ENCODE measurements at places on chromosomes 12 and 14.
A peak's percentile ranks its signal among the peaks of the same experiment; 100 is the strongest.

DNA sequence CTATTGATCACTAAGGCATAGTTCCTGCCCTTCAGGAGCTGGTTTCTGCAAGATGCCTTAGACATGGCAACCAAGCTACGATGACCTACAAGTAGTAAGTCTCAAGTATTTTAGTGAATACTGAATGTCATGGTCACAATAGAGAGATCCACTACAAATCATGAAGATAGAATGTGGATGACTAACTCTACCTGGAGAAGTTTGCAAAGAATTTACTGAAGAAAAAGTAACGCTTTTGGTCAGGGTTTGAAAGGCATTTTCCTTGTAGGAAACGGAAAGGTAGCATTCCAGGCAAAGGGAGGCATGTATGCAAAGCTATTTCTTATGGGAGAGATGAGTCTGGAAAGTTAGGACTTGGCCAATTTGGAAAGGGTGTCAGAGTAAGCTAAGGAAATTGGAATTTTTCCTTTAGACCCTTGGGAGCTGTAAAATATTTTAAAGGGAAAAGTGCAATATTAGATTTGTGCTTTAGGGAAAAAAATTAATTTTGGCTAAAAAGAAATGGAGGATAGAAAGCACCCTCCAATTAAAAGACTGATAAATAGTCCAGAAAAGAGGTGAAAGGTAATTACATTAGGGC, 377.5 kb downstream of the EGLN3 start:
- DNase-seq: no peak

- DNase-seq: no peak
Measured at GRCh38 chr12:64950711-64951298, 126.4 kb downstream of the TBC1D30 start.

- no peak for DNase-seq
Measured at GRCh38 chr12:120674097-120674636, 12.8 kb upstream of the MLEC start.

GRCh38 chr12:102374190-102374589, 106.2 kb downstream of the IGF1 start:
- no peak for DNase-seq

- no peak for DNase-seq
Measured at GRCh38 chr12:46554460-46554859, 181.9 kb upstream of the SLC38A2 start.

DNA sequence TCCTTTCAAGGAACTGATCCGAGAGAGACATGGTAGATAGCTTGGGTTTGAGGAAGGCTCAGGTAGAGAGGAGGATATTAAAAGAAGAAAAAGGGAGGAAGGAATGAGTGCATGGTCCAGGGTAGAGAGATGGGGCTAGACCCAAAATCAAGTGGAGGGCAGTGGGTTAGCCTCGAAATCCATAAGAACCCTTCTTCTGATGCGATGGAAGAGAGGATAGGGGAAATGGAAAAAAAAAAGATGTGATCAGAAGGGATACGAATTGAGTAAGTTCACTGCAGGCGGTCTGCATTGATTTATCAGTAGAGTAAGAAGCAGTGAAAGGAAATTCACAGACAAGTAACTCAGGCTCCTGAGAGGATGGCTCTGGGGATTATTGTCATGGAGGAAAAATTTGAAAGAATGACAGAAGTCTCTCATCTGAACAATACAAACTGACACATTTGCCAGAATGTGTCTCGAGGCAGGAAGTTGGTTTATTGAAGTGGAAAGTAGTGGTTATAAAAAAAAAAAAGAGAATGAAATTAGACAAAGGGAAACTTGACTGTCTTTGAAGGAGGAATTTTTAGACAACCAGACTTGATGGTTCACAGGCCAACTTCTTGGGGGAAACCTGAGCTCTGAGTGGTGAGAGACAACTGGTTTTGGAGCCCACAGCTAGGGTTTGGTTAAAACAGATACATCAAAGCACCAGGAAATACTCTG, 10.2 kb downstream of the PPFIBP1 start:
- no peak for DNase-seq

DNA sequence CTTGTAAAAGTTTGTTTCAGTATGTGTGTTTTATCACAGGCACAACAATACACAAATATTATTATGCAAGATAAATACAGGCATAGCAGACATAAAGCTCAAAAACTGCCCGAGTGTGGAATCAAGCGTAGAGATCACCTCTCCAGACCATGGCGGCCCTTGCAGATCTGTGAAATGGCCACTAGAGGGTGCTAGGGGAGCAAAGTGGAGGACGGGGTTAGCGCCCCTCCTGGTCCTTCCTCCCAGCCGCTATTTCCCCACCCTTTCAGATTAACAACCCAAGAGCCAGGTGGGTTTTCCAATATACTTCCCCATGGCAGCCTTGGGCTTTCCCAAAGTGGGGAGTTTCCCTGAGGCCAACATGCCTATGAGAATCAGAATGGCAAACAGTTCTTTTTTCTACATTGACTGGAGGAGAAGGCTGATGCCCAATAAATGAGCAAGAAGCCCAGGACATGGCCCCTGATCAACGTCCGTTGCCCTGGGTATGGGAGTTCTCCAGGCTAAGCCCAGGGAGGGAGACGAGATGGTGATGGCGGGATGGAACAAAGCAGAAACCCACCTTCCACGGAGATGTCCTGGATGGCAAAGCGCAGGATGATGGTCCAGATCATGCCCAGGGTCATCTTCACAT, 67.4 kb downstream of the ACTN1 start:
- DNase-seq: peak; percentile 34

DNA sequence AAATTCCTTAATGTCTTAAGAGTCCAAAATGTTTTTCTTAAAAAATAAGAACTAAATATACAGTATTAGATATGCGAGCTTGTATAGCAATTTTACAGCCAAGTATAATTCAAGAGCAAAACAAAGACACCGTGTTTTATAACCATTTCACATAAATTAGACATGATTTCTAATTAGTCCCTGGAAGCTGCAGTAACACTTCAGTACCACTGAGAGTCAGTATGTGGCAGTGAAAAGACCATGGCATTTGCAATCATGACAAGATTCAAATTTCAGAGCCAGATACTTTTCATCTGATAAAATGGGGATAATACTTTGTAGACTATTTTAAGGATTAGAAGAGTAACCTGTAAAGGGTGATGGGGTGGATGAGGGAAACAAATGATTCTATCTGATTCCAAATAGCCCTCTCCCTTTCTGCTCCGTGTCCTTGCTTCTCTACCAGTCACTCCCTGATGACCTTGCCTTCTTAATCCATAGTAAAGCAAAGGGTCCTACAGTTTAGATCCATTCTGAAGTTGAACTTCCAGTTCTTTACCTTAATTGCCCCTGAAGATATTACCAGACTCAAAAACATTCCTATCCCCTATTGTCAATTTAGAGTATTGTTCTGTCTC, 145.4 kb upstream of the ABCD2 start:
- peak; percentile 21 for DNase-seq

DNA sequence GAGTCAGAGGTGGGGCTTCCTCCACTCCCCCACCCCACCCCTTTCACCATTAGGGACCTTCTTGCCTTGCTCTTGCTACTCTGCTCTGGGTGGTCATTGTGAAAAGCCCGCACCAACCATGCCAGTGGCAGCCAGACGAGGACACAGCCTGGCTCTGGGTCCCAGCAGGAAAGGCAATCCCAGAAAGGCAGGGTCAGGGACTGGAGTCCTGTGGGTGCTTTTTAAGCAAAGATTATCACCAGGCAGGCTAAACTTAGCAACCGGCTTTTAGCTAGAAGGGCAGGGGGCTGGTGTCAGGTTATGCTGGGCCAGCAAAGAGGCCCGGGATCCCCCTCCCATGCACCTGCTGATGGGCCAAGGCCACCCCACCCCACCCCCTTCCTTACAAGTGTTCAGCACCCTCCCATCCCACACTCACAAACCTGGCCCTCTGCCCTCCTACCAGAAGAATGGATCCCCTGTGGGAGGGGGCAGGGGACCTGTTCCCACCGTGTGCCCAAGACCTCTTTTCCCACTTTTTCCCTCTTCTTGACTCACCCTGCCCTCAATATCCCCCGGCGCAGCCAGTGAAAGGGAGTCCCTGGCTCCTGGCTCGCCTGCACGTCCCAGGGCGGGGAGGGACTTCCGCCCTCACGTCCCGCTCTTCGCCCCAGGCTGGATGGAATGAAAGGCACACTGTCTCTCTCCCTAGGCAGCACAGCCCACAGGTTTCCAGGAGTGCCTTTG, 1.2 kb upstream of the GAPDH start:
- no peak for DNase-seq

DNA sequence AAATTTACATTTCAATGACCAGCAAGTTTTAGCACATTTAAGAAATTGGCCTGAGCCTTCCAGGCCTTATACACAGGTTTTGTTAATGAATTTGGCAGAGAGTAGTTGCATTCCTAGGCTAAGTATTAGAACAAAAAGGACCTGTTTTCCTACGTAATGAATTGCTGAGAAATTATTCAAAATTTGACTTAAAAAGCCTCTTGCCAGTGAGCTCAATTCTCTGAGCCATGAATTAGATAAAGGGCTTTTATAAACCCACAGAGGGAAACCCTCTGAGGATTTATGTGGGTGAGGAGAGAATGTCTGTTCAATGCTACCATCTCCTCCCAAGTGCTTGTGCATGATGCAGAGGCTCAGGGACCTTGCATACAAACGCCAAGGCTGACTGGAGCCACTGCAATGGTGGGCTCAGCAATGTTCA, 94.5 kb upstream of the PELI2 start:
- DNase-seq: no peak

DNA sequence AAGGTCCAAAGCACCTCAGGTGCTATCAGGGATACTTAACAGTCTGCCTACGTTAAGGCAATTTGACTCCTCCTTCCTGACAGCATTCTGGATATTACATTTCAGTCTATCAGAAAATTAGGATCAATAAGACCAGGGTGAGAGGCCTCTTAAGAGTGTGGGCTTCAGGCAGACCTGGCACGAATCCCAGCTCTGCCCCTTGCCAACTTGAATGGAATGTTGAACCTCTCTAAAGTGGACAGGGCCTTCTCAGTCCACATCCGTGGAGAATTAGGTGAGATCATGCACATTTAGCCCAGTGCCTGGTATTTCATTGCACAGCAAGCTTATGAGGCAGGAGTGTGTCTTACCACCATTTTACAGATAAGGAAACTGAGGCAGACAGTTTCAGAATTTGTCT, 25.9 kb downstream of the DCAF4 start:
- DNase-seq: no peak

- no peak for DNase-seq
Measured at GRCh38 chr12:125340791-125341190, 275.6 kb downstream of the AACS start.

DNA sequence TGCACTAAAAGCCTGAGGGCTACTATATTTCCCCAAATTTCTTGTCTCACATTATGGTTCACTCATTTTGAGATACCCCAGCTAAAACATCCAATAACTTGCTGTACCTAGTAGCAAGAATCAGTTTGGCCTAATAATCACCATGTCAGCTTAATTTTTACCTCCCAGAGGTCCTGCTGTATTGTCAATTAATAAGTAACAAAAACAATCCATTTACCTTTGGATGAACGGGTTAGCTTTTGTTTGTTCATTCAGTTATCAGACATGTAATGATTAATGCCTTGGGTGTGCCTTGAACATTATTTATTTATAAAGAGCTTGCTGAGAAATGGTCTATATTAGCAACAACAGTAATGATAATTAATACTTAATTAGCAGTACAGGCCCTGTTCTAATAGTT, 57.0 kb downstream of the MON2 start:
- DNase-seq: no peak

- DNase-seq: no peak
Measured at GRCh38 chr12:12450043-12450471, 93.2 kb downstream of the BORCS5 start.

DNA sequence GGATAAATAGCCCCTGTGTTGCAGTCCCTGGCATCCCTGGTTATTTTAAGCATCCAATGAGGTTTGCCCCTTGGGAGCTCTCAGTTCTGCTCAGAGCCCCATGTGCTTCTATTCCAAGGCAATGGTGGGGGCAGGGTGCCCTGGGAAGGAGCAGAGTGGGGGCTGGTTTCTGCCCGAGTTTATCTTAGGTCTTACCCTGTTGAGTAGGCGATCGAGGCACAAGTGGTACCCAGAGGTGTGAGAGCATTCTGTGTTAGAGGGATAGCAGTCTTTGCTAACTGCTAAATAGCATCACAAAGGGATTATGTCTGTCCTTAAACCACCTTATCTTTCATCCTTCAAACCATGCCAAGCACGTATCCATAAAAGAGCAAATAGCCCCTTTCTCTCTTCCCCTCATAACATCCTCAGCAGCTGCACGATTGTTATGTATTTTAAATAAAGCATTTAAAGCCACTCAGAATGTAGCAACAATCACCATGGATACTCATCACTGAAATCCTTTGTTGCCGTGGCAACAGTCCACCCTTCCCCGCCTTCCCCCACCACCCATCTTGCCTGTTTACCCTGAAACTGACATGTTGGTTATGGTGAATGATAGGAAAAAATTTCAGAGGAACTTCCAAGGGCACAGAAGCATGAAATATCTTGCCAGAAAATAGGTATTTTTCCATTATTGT, 139.3 kb downstream of the PTPN11 start:
- DNase-seq: peak; percentile 11

DNA sequence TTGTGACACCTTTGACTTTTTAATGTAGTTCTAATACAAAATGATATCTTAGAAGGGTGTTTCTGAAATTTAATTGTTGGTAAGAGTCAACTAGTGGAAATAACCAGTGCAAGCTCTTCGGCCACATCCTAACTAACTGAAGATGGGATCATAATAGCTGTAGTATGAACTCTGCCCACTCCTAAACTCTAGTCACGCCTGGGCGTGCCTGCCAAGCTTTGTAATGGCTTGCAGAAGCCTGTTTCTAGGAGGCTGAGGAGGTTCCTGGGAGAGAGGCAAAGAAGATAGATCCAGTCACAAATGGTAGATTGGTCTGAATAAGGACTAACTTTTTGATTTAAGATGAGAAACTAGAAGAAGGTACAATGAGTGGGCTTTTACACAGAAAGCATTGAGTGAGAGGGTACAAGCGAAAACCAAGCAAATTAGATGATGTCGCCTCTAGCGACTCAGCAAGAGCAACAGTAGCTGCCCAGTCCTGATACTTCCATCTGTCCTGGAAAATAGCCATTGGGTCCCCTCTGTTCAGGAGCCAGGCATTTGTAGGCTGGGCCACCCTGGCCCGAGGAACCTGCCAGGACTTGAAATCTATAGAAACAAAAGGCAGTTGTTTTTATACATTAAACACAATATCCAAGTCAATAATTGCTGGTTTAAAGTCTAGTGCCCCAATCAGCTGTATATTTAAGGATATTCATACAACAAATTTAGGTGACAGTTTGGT, 148.8 kb downstream of the SLC38A4 start:
- no peak for DNase-seq

DNA sequence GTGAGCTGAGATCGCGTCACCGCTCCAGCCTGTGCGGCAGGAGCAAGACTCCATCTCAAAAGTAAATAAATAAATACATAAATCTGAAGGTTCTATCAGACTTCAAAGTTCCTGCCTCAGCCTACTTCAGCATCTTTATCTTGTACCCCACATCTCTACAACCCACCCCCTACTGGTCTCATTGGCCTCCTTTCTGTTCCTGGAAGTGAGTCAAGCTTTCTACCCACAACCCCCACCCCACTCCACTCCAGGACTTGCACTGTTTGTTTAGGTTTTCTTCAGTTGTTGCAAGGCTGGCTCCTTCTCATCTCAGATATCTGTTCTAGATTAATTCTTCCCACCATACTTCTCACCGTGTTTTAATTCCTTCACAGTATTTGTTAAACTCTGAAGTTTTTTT, 714 bp upstream of the PSMC6 start:
- no peak for DNase-seq

All from NCI-H1417 treated with DMSO at 0.1 percent for 48 hours (cell line).